ENCODE measurements at places on chromosomes 3 and 15. TPM values are rescaled to one million over a fixed set of nuclear protein-coding genes. Genes with fewer than 3 reads are reported as not detected.

Gene AGTR1
- not detected for total RNA-seq

Gene SLC28A2
- not detected for total RNA-seq

Gene BRK1
- total RNA-seq = 109 TPM

Gene SAMMSON
- not detected for total RNA-seq

Gene LRRC31
- not detected for total RNA-seq

Gene USP13
- total RNA-seq = 2.1 TPM

Gene PRR20G
- total RNA-seq = not detected

Gene MNS1
- total RNA-seq = not detected

Gene CA12
- total RNA-seq = 211 TPM

Gene EPHB1
- 0.07 TPM for total RNA-seq

Gene ALDH1L1
- total RNA-seq = 21.5 TPM

Gene CCR9
- not detected for total RNA-seq

Gene CYP11A1
- total RNA-seq = 0.07 TPM

Gene NRROS
- 0.07 TPM for total RNA-seq

Gene GAP43
- total RNA-seq = not detected

All from nasal cavity respiratory epithelium epithelial cell of viscerocranial mucosa (primary cell).